ENCODE measurements at places on chromosomes 13 and 19. TPM values are rescaled to one million over a fixed set of nuclear protein-coding genes. Genes with fewer than 3 reads are reported as not detected.

Gene ZNF563
- 19.5 TPM for total RNA-seq

Gene GJB2
- not detected for total RNA-seq

Gene PRTN3
- not detected for total RNA-seq

DNA sequence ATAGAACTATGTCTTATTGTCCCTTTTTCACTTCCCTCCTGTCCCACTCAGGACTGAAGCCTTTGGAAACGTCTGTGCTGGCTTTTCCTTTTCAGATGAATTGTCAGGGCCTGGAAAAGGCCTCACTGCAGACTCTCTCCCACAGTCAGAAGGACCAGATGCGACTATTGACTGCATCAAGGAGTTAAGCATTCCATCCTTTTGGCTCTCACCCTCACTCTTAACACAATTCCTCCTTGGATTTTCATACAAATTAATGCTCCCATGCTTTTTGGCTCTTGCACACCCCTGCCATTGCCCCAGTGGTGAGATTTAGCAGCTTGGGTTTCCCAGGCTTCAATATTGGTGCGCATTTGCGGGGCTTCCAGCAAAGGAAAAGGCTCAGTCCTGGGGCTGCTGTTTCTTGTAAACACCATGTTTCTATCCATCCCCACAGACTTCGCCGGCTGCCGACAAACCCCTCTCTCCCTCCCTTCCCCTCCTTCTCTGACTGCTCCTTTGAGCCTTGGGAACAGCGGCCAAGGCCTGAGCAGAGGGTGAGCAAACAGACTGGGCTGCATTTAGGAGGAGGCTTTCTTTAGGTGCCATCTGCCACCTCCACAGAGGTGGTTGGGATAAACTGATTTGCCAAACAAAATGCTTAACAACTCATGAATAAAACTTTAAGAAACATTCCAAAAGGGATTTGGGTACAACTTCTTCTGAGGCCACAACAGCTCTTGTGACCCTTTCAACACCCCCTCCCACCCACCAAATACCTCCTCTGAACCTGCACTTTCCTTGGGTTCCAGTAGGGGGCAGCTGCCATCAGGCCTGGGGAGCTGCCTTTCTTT is 48.6 kb upstream of the PCDH8 start:
- DNase-seq = no peak

- DNase-seq = no peak
Measured at GRCh38 chr13:51257187-51257586, 35.0 kb downstream of the FAM124A start.

- DNase-seq = peak; percentile 83
Measured at GRCh38 chr19:15702534-15702930, 25.3 kb upstream of the OR10H2 start.

Gene OR7D2
- total RNA-seq = not detected

DNA sequence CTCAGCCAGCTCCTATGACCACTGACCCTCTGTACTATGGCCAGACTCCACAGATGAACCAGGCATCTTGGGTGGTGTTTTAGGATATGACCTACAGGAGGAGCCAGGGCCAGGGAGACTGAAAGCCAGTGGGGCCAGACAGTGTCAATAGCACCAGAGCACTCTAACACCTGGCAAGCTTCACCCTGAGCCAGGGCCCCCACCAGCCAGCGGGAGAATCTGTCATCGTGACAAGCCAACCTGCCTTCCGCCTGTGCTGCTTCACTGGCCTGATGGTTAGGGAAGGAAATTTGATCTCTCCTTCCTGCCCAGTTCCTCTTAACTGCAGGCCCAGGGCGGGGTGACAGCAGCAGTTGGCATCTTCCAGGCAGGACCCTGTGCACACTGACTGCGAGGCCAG is 222.4 kb downstream of the UQCRFS1 start:
- no peak for DNase-seq

- no peak for DNase-seq
Measured at GRCh38 chr13:73542446-73542845, 483.6 kb downstream of the KLF5 start.

GRCh38 chr19:33370783-33371182 is 2.7 kb upstream of the CEBPG start:
- no peak for DNase-seq

DNA sequence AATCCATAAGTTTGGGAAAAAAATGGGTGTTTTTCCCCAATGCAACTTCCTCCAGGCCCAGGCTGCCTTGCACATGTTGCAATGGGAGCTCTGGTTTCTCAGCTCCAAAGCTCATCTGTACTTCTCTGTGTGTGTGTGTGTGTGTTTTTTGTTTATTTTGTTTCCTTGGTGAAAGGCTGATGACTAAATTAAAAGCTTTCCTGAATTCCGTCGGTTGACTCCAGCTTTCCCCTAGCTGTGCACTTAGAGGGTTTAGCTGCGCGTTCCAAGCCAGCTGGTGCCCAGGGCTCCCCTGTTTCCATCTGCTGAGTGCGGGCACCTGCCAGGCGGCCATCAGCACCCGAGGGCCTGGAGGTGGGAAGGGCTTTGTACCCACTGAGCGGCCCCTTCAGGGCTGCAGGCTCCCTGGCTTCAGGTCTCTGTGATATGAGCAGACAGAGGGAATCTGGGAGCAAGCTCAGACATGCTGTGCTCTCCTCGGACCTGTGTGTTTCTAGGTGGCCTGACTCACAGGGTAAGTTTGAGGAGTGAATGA is 129.1 kb upstream of the SOX1 start:
- DNase-seq = no peak

DNA sequence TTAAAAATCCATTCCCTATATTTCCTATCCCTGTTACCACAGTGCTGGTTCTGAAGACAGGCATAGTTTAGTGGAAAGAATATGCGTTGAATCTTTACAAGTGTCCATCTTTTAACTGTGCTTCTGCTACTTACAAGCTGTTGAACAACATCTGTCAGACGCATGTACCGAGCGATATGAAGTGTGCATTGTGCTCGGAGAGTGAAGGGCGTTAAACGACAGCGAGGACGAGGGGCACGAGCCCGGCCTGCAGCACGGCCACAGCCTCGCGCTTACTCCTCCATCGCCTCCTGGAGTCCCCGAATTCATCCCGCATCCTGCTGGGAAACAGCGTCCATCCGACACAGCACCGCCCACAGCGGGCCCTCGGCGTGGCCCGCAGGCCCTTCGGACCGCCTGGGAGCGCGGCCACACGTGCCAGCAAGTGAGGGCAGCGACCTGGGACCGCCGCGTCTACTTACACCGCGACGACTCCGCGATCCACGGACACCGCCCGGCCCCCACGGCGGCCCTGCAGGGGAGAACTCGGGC is 514 bp downstream of the PCID2 start:
- peak; percentile 26 for DNase-seq

- DNase-seq = no peak
Measured at GRCh38 chr13:101149735-101150384, 266.4 kb downstream of the NALCN start.

- DNase-seq = no peak
Measured at GRCh38 chr19:11577451-11578257, at the start of gene ACP5. Gene ACP5, minus strand, starts transcription at chr19:11577645. Its CDS starts 328 bp downstream, at chr19:11577317.

Gene CRLF1
- 105 TPM for total RNA-seq

Gene DPF1
- total RNA-seq = 3.2 TPM

Gene C1QTNF9
- not detected for total RNA-seq

Gene PSG5
- not detected for total RNA-seq

DNA sequence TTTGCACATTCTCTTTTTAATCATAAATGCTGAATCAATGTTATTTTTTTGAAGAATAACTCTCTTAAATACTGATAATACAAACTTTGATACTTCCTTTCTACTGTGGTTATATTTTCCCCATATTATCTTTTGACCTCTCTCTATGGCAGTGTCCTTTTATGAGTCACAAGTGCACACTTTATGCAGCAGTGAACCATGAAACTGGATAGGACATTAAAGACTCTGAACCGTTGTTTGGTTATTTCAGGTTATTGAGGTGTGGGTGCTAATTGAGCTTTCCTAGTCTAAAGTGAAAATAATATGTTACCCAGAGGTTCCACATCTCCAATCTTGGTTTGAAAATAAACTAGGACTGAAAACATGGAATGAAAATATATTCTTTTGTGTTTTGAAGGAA is 71.4 kb downstream of the DGKH start:
- no peak for DNase-seq

Gene TUBA3C
- not detected for total RNA-seq

- DNase-seq = peak; percentile 56
Measured at GRCh38 chr19:10863107-10863717, 8.1 kb upstream of the CARM1 start.

DNA sequence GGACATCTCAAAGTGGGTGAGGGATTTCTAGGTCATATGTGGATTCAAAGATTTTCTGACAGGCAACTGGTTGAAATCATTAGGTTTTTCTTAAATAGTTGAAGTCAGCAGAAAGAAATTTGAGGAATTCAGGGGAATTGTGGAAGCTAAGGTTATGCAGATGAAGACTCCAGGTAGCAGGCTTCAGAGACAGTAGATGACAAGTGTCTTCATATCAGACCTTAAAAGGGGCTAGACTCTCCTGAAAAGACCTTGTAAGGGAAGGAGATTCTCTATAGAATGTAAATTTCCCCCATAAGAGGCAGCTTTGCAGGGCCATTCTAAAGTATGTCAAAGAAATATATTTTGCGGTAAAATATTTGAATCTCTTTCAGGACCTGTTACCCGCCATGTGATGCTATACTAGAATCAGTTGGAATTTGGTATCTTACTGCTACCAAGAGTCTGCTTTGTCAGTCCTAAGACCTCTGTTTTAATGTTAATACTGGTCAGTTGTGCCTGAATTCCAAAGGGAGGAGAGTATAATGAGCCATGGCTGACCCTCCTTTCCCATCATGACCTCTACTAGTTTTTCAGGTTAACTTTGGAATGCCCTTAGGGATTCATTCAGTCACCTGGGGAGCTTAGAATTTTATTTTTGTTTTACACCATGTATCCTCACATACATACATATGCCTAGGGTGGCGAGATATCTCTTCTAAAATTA is 1115.5 kb upstream of the SLC10A2 start:
- DNase-seq = no peak

DNA sequence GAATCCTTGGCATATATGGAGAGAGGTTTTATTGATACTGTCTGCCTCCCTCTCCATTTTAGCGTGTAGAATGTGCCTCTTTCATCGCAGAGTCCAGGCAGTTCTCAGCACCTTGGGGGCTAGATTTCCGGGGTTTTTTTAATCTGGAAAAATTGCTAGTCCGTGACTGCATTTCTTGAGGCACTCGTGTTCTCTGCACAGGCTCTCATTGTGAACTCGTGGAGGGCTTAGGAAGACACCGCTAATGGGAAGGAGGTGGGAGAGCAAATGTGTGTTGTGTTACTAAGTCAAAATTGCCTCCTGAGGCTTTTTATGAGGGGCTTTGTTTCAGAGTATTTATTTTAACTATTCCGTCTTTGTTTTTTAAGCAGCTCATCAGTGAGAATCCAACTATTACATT is 10.1 kb downstream of the ING1 start:
- no peak for DNase-seq

DNA sequence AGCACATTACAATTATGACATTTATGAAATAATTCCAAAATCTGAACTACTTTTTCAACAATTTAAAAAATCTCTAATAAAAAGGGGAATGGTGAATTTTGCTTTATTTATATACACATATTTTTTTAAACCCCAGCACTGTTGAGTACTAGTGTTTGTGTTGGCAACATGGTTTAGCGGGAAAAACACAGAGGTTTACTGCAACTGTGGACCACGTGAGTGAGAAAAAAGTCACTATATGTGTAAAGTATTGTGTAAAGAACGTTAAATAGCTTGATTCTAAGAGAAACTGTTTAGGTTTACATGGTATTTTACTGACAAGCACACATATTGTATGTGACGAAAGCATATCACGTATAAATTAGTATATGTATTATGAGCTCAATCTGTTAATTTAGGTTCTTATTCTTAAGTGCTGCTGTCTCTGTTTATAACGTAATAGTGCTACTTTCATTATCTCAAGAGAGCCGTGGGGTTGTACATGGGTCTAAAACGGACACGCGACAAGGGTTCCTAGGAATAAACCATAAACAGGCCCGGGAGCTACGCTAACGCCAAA is 617 bp downstream of the SKA3 start:
- peak; percentile 6 for DNase-seq

DNA sequence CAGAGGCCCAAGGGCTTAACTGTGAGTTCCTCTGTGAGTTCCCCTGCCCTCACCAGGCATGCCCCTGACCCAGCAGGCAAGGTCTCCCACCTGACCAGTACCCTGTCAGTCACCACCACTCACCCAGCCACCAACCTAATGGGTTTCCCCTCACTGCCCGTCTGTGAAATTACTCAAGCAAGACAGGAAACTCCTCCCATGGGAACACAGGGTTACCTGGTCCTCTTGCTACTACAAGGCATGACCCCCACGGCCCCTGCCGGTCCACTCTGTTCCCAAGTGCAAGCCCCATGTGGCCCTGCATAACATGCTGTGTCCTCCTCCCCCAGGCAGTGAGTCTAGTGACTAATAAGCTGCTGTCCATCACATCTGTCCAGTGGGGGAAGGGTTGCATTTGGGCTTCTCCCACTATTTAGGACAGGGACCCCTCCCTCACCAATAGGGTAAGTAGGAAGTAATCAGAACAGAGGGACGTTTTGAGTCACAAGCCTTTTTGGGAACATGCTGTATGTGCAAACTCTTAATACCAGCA is 8.0 kb upstream of the DHRS12 start:
- no peak for DNase-seq

Gene ZSCAN4
- total RNA-seq = 0.56 TPM

GRCh38 chr19:51887522-51888498 is at the start of gene ZNF577:
Gene ZNF577, minus strand, starts transcription at chr19:51887951. Its CDS starts 7,569 bp downstream, at chr19:51880382.
- DNase-seq = no peak

Gene SLC46A3
- total RNA-seq = not detected

DNA sequence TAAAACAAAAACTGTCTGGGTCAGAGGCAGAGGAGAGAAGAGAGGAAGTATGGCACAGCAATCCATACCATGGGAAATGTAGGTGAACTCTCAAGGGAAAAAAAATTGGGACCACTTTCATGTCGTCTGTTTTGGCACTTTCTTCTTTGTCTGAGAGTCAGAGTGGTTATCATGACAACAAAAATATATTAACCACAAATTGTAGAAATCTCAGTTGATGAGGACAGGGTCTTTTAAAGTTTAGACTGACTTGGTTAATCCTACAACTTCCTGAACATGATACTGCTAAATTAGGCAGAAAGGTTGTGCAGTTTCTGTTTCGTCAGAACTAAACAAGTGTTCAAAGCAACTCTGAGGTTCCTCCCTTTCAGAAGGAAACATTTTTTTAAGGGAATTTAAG is 15.2 kb downstream of the KLF5 start:
- DNase-seq = no peak

GRCh38 chr19:35986664-35987570 is 8.1 kb upstream of the SDHAF1 start:
- no peak for DNase-seq

GRCh38 chr19:6333439-6333838 is at the start of gene ACER1:
Gene ACER1, minus strand, starts transcription at chr19:6333612. Its CDS starts 61 bp downstream, at chr19:6333551.
- DNase-seq = no peak

All from HepG2 (cell line).